Stimulated activated CD8-positive, alpha-beta memory T cell treated with anti-CD3 and anti-CD28 coated beads, Interleukin-4, amount 100 ng/mL, for 1 hour (primary cell): ENCODE measurements at places on chromosomes 3 and 15.

GRCh38 chr15:66047321-66048024 is 178.2 kb downstream of the RAB11A start:
- no peak for DNase-seq

DNA sequence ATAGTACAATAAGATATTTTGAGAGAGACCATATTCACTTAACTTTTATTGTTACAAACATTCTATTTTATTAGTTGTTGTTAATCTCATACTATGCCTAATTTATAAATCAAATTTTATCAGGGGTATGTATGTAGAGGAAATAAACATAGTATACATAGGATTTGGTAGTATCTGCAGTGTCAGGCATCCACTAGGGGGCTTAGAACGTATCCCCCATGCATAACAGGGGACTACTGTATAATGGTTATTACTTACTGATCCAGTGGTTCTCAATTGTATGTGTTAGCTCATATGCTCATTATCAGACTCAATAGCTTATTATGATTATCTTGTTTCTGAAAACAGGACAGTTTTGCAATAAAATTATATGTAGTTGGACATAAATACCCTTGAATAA is 27.6 kb downstream of the CMC1 start:
- no peak for DNase-seq

GRCh38 chr15:43527016-43527801 is 9.8 kb downstream of the MAP1A start:
- DNase-seq = no peak

- DNase-seq = no peak
These were observed 148.0 kb downstream of the TPRA1 start for GRCh38 chr3:127442506-127442905.

- no peak for DNase-seq
These were observed 116.2 kb upstream of the KCNMB2 start for GRCh38 chr3:178420033-178420432.

DNA sequence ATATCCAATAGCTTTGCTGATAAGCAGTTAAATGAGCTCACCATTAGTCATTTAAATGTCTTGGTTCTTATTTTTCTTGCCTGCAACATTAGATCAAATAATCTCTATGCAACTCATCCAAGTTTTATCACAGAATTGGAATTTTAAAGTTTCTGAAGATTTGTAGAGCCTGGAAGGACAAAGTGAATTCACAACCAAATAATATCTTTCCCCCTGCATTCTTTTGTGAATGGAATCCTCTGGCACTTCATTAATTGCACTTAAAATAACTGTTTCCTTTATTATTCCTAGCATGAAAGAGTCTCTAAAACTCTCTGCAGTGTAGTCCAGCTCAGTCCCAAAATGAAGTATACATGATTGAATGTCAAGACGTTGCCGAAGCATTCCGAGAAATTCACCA is 345.6 kb upstream of the TGFBR2 start:
- DNase-seq = no peak

DNA sequence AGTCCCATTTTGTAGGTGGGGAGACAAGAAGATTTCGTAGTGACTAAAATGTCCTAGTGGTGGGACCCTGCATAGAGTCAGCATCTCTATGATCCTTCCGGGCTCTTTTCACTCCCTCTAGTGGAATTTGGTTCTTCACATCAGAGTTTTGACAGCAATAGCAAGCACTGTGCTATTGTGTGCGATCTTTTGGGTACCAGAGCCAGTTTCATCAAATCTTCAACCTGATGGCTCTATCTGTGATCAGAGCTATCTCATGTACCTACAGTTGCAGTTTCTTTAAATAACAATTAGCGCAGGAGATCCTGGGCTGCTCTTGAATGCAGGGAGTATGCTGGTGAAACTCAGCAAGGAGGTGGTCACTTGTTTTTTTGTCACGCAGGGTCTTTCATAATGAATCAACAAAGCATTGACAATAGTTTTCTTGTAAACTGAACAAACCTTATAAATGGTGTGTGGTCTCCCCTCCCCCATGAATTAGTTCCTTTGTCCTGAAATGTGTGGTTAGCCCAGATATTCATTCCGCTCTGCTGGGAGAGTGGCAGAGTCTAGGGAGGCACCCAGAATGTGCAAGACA is 257.2 kb upstream of the SOX2 start:
- DNase-seq = no peak

- no peak for DNase-seq
These were observed 349.4 kb downstream of the CLSTN2 start for GRCh38 chr3:140284372-140284771.

- DNase-seq = no peak
These were observed 28.3 kb downstream of the PTH1R start for GRCh38 chr3:46905661-46906451.

GRCh38 chr15:93517176-93517575 is 428.2 kb upstream of the RGMA start:
- DNase-seq = no peak

DNA sequence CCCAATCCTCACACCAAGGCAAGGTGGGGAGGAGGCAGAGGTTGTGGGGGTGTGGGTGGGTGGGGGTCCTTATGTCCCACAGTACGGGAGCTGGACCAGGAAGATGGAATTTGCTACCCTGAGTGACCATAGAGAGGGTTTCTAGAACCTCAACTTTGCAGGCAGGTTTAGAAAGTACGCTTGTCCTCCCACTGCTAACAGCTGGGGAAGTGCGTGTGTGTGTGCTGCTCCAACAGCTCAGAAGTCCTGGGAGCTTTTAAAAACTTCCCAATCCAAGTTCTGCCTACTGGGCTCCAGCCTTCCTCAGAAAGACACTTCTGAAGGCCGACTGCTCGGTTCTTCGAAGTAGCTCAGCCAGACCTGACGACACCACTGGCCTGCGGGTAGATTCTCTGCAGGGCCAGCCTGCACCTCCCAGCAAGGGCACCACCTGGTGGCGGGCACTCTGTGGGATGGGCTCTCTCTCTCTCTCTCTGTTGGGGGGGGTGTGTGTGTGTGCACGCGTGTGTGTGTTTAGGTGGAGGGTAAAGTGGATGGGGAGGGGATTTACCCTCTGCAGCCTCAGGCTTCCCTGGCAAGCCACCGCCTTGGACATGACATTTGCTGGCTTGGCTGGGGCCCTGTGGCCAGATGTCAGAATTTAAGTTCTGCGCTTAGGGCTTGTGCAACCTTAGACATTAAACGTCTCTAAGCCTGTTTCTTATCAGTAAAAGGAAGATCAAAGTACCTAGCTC is 15.6 kb downstream of the TMEM158 start:
- peak; percentile 48 for DNase-seq

DNA sequence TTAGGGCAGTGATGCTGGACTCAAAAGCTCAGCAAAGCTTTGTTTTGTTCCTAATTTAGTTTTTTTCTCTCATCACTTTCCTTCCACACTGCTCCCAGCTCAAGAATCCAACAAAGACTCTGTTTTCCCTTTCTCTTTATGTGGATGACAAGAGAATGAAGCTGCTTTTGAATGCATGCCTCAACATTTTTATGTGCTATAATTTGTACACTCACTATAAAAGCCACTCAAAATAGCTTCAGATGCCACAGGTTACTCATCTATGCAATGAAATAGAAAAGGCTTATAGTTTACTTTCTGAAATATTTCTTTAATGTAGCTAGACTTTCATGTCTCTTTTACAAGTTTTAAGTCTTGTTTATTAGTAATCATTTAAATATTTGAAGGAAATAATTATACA is 714.9 kb downstream of the OTOL1 start:
- DNase-seq = no peak

- no peak for DNase-seq
These were observed 33.4 kb downstream of the GRIP2 start for GRCh38 chr3:14506626-14507304.

DNA sequence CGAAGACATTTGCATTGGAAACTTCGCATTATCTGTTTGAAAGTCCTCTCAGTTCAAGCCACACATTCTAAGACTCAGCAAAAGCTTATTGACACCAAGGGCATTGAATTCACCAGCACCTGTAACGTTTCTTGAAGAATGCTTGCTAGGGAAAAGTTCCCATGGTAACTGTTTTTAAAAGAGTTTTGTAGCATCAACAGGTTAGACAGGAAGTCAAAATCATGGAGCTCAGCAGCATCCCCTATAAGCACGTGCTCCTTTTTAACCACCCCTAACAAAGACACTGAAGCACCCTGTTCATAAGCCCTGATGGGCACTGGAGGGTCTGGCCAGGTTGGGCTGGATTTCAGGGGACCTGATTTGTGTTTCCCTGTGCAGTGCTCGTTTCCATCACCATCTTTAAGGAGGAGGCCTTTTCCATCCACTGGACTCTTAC is 229.7 kb upstream of the BHLHE40 start:
- DNase-seq = no peak

DNA sequence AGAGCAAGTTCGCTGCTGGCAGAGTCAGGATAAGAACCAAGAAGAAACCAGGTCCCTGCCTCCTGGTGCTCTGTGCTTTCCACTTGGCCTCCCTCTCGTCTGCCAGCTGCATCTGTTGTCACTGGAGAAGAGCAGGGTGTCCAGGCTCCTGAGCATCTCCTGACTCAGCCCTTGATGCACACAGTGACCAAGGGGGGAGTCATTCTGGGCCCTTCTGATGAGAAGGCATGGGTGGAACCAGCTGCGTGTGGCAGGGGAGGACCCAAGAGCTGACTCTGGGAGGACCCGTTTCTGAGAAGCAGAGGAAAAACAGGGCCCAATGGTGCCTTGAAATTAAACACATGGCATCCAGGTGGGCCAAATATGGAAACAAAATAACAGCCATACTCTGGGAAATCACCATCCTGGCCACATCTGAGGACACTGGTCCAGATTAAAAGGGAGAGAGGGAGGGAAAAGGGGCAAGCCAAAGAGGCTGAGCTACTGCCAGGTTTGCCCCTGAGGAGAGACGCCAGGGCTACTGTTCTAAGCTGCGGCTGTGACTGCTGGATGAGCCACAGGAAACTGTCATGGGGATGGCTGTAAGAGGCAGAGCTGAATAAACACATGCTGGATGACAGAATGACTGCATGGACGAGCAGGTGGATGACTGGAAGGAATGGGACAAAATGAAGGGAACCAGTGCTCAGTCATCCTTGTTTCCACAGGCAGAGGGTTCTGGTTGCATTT is 58.1 kb upstream of the CA12 start:
- no peak for DNase-seq

DNA sequence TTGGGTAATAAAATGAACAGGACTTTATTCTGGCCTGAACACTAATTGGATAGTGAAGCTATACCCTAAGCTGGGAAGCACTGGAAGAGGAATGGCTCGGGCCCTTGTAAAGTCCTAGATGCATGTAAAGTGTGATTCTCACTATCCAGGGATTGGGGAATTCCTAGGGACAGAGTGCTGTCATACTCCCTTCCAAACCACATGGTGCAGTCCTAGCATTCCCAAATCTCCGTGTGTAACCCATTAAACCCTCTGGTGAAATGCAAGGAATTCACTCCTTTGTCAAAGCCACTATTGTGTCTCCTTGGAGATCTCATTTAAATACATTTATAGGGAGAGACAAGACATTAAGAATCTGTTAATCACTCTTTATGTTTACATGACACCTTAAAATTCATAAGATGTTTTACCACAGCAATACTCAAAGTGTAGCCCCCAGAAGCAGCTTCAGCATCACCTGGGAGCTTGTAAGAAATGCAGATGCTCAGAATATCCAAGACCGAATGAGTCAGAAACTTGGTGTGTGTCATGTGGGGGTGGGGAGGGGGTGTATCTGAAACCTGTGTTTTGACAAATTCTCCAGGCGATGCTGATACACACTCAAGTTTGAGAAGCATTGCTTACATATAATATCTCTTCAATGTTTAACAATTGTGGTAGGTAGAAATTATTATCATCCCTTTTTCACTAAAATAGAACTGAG is 121.8 kb upstream of the NPHP3 start:
- DNase-seq = no peak
